Esophagus squamous epithelium (tissue), 5 donors: ENCODE measurements at places on chromosomes 5 and 9.

DNA sequence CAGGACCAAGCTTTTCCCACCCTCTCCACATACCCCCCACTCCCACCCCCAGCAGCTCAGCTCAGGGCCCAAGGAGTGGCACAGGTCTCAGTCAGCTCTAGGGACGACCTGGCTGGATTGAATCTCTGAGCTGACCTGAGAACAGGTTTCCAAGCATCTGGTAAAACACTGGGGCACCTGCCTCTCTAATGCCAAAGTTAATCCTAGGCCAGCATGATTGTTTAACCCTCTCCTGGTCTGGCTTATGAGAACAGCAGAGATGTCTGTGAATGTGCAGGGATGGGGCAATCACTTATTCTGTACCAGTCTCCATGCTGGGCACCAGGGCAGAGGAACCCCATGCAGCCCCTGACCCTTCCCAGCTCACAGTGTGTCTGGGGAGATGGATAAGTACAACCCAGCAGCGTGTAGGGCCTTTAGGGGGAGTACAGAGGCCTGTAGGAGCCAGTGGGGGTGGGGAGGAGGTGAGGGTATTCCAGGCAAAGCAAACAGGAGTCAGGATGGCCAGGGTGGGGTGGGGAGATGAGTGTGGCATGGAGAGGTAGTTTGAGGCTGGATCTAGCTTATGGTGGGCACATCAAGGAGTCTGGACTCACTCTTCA, 678 bp upstream of the KIF12 start:
- DNase-seq: no peak

DNA sequence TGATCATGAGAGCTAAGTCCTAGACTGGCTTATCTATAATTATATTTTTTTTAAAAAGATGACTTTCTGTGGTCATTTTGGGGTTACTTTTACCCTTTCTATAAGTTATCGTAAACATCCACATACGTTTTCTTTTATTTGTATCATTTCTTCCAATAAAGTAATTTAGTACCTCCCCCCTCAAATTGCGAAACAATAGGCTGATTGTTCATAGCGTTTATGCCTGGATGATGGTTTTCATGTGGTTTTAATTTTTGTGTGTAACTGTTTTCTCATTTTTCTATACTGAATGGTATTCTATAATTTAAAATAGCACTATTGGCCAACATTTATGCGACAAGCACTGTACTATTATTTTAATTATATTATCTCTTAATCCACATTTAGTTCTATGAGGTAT, 44.5 kb downstream of the SMC5 start:
- DNase-seq: no peak

GRCh38 chr5:111859533-111860270, 102.7 kb upstream of the NREP start:
- no peak for DNase-seq

DNA sequence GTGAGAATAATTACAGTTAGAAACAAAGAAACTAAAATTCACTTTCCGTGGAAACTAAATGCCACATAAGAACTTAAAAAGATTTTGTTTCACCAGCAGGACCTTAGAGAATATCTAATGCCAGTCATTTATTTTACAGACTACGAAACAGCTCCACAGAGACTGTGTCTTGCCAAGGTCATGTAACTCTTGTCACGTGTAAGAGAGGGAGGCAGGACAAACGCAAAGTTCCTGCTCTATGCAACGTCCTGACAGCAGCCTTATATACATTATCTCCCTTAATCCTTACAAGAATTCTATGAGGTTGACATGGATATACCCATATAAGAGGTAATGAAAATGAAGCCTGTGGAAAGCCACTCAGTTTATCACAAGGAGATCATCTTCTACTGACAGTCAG, 39.4 kb downstream of the CTNNAL1 start:
- no peak for DNase-seq

DNA sequence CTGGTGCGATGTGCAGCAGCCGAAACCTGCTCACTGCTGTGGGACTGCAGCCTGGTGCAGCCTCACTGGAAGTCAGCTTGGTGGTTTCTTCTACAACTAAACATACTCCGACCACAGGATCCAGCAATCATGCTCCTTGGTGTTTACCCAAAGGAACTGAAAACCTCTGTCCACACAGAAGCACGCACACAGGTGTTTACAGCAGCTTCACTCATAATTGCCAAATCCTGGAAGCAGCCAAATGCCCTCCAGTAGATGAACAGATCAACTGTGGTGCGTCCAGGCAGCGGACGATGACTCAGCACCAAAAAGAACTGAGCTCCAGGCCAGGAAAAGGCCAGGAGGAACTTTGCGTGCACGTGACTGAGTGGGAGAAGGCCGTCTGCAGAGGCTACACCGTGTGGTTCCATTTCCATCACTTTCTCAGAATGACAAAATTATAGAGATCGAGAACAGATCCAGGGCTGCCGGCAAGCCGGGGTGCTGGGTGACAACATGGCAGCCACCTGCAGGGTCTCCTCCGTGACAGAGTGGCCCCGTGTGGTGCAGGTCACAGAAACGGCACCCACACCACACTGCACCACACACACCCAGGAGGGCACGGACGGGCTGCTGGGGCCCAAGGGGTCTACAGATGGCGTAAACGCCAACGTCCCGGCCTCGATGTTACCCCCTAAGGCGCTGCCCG, 23.1 kb upstream of the NSMF start:
- DNase-seq: no peak

- DNase-seq: no peak
Measured at GRCh38 chr5:133723126-133723525, 110.8 kb upstream of the FSTL4 start.

GRCh38 chr5:173517648-173518047, 98.8 kb downstream of the BOD1 start:
- DNase-seq: no peak

GRCh38 chr9:137412431-137412830, 10.5 kb downstream of the EXD3 start:
- DNase-seq: no peak

DNA sequence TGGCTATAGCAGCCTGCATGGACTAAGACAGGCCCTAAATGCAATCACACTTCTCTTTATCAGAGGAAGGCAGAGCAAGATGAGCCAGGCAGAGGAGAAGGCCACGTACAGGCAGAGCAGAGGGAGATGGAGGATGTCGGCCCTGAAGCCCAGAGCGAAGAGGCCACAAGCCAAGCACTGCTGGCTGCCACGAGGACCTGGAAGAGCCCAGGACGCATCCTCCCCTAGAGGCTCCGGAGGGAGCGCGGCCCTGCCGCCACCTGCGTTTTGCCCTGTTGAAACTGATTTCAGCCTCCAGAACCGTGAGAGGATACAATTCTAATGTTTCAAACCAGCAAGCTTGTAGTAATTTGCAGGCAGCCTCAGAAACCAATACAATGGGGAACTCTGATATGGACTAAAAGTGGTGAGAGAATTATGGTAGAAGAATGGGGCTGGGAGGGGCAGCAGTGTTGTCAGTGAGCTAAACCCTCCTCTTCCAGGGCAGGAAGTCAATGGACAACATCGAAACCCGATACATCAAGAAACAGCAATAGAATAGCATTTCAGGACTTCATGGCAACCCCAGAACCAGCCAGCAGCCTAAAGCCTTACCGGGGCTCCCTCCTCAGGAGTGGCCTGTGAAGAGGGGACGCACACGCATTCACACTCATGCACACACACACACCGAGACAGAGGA, 32.6 kb downstream of the ADAMTS2 start:
- DNase-seq: no peak

GRCh38 chr9:127187231-127187956, 65.0 kb upstream of the ANGPTL2 start:
- no peak for DNase-seq

DNA sequence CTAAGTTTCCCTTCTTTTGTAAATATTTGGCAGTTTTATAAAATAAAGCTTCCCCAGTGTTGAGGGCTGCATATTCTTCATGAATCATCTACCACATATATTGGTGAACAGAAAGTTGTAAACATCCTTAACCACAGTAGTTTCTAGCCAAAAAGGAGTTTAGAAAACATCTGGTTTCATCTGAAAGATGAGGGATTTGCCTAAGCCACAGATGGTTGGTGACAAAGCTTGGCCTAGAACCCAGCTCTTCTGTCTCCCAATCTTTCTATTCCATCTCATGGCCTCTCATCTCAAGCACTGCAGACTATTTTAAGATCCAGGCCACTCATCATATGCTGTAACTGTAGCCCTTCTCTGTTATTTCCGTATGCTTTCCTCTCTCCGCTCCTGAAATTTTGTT, 232.3 kb upstream of the TRPM3 start:
- DNase-seq: no peak

DNA sequence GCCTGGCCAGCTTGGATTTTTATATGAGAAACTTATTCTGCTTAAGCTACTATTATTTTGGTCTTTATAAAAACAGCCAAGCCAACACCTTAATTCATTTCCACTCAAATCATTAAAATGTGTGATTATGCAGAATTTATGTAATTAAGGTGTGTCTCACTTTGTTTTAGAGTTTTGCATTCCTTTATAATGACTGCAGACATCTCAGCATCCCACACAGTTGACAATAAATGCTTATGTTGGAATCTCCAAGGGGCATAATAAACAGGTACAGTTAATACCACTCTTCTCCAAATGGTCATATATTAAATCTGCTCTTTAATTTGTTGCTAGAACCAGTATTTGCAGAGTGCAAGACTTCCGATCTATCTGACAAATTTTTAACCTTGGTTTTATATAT, 34.3 kb downstream of the ARL15 start:
- no peak for DNase-seq

DNA sequence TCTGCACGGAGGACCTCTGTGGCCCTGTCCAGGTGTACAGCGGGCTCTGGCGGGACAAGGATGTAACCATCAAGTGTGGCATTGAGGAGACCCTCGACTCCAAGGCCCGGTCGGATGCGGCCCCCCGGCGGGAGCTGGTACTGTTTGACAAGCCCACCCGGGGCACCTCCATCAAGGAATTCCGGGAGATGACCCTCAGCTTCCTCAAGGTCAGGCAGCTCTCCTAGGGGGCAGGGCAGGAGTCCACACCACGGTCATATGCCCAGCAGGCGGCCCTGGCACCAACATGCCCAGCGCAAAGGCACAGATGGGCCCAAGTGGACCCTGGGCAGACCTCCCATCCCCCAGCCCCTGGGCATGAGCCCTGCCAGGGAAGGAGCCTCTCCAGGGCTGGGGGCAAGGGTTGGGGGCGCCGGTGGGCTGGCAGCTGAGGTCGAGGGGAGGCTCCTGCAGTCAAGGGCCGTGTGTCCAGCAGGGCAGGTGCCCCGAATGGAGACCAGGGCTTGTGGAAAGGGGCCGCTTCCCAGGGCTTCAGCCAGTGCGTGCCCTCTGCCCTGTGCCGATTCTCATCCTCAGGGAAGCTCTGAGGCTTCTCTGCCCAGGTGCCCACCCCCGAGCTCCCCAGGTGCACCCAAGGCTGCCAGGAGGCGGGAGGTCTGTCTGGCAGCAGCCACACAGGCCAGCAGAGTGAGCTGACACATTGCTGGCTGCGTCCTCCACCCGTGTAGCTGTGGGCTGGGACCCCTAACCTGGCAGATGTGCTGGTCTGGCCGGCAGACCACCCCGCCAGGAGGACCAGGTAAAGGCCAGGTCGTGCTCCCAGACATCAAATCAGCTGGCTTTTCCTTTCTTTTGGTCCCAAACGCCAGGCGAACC, 10.0 kb downstream of the DIPK1B start:
- no peak for DNase-seq

DNA sequence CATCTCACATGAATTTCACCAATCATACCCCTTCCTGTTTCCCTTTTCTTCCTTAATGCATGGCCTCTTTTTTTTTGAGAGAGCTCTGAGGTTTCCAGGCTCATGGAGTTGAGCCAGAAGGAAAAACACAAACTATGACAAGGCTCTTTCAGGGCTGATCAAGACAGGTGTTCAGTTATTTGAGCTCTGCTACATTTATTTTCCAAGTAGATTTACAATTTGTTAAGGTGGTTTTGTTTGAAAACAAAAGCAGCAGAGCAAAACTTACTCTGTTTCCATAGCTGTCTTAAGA, 62.4 kb upstream of the IL7R start:
- no peak for DNase-seq

GRCh38 chr5:177049285-177049684, 26.8 kb downstream of the ZNF346 start:
- DNase-seq: no peak

DNA sequence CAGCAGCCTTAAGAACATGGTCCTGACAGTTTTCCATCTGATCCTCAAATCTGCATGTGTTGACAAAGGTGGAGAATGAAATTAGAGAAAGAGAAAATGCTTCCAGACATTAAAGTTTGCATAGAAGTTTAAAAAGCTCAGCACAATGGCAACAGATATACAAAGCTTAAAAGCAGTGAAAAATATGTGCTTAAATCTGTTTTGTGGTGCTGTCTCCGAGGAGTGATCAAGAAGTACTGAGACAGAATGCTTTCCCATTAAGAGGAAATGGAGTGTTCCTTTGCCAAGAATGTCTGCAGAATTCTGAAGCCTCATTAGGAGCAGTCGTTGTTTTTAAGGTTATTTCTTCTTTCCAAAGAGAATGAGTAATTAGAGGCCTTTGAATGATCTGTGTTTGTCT, 131.4 kb downstream of the MCTP1 start:
- no peak for DNase-seq

DNA sequence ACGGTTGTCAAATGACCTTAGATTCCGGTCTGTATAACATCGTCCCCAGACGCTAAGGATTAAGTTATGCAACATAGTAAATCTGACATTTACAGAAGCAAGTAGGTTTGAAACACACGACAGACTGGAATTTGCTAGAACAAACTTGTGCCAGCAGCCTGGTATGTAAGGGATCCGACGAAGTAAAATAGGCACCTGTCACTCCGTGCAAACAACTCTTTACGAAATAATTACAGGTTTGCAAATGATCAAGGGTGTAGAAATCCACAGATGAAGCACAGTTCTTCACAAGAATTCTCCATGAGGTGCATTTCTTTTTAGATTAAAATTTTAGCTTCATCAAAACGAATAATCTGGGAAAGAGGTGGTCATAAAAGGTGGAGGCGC, 508 bp downstream of the MOCS2 start:
- DNase-seq: no peak

- DNase-seq: no peak
Measured at GRCh38 chr9:117864385-117865057, 160.3 kb downstream of the TLR4 start.

- DNase-seq: no peak
Measured at GRCh38 chr9:101601904-101602765, 7.4 kb upstream of the PPP3R2 start.

DNA sequence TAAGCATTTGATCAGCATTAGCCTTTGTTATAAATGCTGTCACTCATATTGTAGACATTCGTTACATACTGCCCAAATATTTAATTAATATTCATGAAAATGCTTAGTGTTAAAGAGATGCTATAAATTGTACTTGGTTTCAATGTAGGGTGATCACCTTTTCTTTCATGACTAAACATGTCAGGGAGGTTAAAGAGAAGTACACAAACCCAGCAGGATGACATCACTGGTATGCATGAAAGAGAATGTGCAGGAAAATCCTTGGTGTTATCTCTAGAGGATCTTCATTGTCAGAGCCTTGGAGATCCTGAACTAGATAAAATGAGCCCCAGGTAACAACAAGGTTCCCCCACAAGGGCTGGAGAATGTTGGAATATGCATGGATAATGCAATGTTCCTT, 33.0 kb upstream of the SV2C start:
- DNase-seq: no peak

GRCh38 chr5:134975078-134975715, 7.5 kb downstream of the CATSPER3 start:
- DNase-seq: no peak

- no peak for DNase-seq
Measured at GRCh38 chr5:156971848-156972525, 9.0 kb upstream of the TIMD4 start.
